ENCODE measurements at places on chromosomes 3 and 15.

DNA sequence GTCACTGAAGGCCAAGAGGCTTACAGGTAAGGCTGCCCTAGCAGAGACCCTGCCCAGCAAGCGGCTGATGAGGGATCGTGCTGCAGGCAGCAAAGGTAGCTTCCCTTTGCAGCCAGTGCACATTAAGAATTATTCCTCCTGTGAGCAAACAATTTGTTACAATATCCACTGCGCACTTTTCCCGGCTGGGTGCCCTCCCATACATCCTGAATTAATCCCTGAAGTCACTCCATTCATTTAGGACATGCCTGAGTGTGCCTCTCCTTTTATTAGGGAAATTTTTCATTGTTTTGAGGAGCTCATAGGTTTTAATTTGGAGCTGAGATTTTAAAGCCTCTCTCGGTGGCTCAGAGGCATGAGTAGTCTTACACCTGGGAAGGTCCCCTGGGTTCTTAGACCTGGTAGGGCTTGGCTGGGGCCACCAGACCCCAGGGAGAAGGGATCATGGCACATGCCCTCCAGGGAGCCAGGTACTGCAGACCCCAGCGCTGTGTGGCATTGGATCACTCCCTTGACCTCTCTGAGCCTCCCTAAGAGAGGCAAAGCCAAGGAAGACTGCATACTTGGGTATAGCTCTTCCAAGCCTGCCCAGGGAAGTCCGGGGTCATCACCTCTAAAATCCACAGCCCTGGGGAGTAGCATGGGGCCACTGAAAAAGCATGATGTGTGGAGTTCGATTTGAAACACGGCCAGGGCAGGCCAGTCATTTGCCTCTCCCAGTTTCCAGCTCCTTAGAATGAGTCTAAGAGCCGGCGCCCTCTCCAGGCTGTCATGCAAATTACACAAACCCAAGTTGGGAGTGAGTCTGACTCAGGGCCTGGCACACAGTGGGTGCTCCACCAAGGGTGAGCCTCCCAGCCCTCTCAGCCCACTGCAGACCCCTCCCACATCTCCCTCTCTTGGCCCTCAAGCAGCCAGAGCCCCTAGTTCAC lies 151.9 kb upstream of the LINGO1 start:
- DNase-seq = no peak

DNA sequence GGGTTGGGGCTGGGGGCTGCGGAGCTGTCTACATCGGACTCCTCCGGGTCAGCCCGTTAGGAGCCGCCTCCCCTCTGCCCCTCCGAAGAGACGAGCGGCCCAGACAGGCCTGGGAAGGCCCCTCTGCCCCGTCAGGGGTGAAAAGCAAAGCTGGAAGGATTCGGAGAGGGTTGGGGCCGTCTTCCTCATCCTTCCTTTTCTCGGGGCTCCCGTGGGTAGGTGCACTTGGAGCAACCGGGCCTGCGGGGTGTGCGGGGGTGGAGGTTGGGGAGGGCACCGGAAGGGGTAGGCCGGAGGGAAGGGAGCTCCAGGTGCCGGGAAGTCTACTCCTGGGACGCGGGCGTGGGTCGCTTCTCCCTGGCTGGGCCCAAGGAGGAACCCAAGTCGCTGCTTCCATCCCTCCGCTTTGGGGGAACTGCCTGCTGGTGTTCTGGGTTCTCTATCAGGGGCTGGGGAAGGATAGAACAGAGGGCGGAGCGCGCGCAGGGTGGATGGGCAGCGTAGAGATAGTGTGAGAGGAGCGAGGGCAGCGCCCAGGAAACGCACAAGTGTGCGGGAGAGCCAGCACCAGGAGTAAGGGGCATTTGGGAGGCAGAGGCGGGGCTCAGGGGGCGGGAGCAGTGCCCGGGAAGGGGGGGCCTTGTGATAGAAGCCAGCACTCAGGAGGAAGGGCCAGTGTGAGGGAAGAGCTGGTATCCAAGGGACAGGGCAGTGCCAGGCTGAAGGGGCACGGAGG lies 590 bp downstream of the POLR2H start:
- no peak for DNase-seq

GRCh38 chr3:122305818-122306621 lies 19.0 kb upstream of the CSTA start:
- no peak for DNase-seq

GRCh38 chr3:171181907-171182690 lies 155.6 kb upstream of the SLC2A2 start:
- no peak for DNase-seq

DNA sequence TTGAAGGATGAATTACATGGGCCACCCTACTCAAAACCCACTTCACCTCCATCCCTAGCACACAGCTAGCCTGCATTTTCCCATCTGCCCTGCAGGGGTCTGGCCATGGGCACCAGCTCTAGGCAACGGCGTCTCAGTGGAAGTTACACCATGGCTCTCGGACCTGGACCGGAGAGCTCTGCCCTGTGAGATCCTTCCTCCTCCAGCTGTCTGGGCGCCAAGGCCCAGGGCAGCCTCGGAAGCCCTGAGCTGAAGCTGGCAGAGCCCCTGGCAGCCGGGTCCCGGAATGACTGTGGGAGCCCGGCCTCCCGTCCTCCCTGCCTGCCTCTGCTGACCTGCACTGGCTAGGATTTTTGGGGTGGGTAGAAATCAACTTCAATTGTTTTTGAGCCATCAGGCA lies 98.9 kb downstream of the CHSY1 start:
- DNase-seq = no peak

DNA sequence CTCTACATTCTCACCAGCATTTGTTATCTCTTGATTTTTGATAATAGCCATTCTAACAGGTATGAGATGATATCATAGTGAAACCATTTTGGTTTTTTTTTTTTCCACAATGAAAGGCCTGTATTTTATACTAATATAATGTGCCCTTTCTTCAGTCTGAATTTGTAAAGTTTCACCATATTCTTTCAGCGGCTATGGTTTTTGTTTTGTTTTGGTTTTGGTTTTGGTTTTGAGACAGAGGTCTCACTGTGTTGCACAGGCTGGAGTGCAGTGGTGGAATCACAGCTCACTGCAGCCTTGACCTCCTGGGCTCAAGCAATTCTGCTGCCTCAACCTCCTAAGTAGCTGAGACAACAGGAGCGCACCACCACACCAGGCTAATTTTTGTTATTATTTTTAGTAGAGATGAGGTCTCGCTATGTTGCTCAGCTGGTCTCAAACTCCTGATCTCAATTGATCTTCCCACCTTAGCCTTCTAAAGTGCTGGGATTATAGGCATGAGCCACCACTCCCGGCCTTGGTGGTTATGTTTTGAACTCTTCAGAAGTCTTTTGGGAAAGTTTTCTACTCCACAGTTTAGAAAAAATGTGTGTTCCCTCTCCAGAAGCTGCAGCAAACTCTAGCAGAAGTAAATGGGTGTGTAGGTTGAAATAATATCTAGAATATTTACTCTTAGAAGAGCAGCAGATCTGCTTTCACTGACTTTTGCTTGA lies 110.2 kb upstream of the UMPS start:
- DNase-seq = no peak

DNA sequence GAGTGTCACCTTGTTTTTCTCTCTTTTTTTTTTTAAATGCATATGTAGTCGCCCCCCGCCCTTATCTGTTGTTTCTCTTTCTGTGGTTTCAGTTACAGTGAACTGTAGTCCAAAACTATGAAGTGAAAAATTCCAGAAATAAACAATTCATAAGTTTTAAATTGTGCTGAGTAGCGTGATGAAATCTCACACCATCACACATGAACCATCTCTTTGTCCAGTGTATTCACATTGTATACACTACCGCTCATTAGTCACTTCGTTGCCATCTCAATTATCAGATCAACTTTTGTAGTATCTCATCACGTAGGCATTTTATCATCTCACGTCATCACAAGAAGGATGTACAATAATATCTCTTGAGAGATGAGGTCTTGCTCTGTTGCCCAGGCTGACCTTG lies 62.5 kb upstream of the MLF1 start:
- DNase-seq = no peak

DNA sequence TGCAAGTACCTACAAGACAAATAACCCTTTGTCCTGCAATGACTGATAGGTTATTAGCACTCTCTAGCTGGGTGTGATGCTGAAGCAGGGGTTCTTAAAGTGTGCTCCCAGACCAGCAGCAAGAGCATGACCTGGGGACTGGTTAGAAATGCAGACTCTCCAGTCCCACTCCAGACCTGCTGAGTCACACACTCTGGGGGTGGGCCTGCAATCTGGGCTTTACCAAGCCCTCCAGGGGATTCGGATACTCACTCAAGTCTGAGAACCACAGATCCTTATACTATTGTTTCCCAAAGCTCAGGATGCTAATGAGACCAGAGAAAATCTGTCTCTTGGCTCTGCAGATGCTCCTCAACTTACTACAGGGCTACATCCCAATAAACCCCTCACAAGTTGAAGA lies 142.1 kb upstream of the RAD18 start:
- DNase-seq = no peak

DNA sequence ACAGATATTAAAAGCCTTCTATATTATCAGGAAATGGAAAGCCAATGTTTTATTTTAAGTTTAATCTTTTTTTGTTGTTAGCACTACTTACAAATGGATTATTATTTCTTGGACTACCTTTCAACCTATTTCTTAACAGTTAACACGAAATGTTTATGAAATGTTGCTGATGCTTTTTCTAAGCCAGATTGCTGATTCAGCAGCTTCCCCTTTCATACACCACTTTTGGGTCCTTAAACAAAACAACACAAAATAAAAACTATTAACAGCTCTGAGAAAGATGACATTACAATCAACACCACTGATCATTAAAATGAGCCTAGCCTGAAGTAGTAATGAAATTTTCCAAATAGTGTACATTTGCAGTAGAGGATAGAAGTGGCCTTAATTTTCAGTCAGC lies 99.2 kb upstream of the VEPH1 start:
- DNase-seq = no peak

- DNase-seq = no peak
These were observed 209.6 kb upstream of the PFN2 start for GRCh38 chr3:150180334-150180733.

- DNase-seq = no peak
These were observed 46.5 kb downstream of the CPA3 start for GRCh38 chr3:148911592-148911991.

DNA sequence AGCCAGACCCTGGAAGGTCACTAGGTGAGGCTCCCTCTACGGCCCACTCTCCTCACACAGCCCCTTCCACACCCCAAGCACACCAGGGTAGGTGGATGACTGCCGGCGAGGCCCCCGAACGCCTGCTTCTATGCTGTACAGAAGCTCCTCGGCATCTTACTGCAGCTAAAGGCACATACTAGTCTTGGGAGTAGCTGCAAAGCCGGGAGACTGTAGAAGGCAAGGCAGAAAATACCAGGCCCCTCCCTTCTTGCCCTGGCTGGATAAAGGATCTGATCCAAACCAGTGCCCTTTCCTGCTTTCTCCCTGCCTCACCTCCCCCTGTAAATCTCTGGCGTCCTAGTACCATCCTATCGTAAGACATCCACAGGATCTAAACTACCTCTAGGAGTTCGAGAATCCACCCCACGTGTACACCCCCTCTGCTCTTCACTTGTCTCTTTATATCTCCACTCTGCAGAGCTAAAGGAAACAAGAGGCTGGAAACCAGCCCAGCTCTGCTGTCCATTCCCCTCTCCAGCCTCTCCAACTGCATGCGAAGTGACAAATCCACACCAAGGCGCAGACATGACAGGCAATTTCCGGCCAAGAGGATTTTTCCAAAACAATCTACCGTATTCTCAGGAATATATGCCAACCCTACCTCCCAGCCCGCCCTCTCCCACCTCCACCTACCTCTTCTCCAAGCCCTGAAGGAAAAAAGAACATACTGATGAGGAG lies 11.8 kb downstream of the TNK2 start:
- peak; percentile 77 for DNase-seq

DNA sequence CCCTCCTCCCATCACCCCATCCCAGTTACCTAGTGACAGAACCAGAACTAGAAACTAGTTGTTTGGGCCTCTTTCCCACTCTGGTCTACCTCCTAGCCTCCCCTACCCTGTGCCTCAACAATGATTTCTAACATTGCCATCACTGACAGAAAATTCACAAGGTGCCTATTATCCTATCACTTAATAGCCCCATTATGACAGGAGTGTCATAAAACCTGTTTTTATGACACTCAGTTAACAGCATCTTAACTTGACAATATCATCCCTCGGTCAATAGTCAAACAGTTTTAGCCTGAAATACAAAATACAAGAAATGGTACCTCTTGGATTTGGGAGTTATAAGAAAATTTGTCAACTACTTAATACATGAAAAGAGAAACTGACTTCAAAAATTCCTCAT lies 46.5 kb downstream of the ULK4 start:
- DNase-seq = no peak

GRCh38 chr3:112675349-112675748 lies 34.4 kb upstream of the CCDC80 start:
- no peak for DNase-seq

DNA sequence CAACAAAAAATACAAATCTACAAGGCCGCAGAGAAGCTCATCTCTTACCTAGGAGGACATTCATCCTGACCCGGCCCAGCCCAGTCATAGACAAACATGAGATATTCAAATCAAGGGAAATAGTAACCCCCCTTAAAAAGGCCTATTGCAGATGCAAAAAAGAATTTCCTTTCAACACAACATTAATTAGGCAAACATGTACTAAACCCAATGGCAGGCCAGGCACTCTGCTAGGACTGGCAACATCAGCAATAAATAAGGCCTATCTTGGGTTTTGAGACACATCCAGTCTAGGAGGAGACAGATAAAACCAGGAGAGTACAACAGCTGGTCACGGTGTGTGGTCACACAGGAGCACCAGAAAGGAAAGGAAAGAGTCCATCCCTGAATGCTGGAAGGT lies 61.4 kb downstream of the ADCY5 start:
- no peak for DNase-seq
